Temporal lobe (tissue), 4 donors: ENCODE measurements at places on chromosomes 7 and 10. TPM values are rescaled to one million over a fixed set of nuclear protein-coding genes. Genes with fewer than 3 reads are reported as not detected.

The GPR26 gene
- total RNA-seq: 4.2 TPM

The SLC26A5 gene
- total RNA-seq: not detected

The CALML3 gene
- total RNA-seq: not detected

The WEE2 gene
- total RNA-seq: 0.49 TPM

The BAMBI gene
- total RNA-seq: 3.0 TPM

The POLD2 gene
- total RNA-seq: 36.6 TPM

The UCN3 gene
- total RNA-seq: not detected

The NET1 gene
- total RNA-seq: 16.5 TPM

The CDNF gene
- 1.2 TPM for total RNA-seq

The ANXA8 gene
- total RNA-seq: not detected

The TAS2R39 gene
- total RNA-seq: not detected

The LRRD1 gene
- 0.74 TPM for total RNA-seq

The VWA2 gene
- 2.2 TPM for total RNA-seq

The MYOZ1 gene
- total RNA-seq: not detected

The YWHAG gene
- 344 TPM for total RNA-seq
